ENCODE measurements at places on chromosomes 1 and 21.

- ATAC-seq, result no peak
These were observed 305.3 kb upstream of the DAB1 start for GRCh38 chr1:57729181-57729580.

- ATAC-seq, result no peak
These were observed 73.6 kb downstream of the TPR start for GRCh38 chr1:186301448-186301847.

- no peak for ATAC-seq
These were observed 17.0 kb upstream of the KNCN start for GRCh38 chr1:46568461-46568891.

DNA sequence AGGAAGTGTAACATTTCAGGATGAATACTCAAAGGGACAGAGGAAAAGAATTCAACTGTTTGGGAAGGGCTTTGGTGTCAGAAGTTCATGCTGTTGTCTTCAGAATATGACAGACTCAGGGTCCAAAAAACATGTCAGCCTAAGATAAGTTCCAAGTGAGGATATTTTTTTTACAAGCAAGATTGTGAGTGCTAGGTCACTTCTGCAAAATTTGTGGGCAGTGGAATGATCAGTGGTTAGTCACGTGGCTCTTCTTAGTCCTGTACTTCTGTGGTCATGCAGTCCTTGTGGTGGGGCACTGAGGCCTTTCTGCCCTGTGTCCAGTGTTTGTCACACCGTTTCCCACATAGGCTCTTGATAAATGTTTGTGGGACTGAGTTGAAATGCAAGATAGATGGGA lies 5.2 kb downstream of the RGL1 start:
- ATAC-seq, result no peak

GRCh38 chr1:56222914-56223540 lies 356.3 kb downstream of the PLPP3 start:
- no peak for ATAC-seq

GRCh38 chr1:211676761-211677160 lies 1.3 kb upstream of the NEK2 start:
- no peak for ATAC-seq

- ATAC-seq, result no peak
These were observed 40.1 kb upstream of the BMP8B start for GRCh38 chr1:39828734-39829133.

GRCh38 chr1:155166471-155167165 lies 6.5 kb downstream of the KRTCAP2 start:
- peak; percentile 73 for ATAC-seq

GRCh38 chr1:79517470-79518224 lies 511.1 kb upstream of the ADGRL4 start:
- no peak for ATAC-seq

DNA sequence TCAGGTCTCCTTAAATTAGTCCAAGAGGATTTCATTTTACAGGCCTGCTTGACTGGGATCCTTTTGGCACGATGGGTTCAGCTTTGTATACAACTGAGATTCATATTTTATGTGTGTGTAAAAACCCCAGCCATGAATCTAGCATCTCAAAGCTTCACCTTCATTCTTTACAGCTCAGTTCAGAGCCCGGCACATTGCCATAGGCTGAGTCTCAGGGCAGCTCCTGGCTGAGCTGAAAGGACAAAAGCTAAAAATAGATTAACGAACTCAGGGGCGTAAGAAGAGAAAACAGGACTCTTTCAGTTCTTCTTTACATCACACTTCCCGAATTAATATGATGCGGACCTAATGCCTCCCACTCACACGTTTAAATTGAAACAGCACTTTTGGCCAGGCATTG lies 262.8 kb upstream of the PBX1 start:
- peak; percentile 53 for ATAC-seq

DNA sequence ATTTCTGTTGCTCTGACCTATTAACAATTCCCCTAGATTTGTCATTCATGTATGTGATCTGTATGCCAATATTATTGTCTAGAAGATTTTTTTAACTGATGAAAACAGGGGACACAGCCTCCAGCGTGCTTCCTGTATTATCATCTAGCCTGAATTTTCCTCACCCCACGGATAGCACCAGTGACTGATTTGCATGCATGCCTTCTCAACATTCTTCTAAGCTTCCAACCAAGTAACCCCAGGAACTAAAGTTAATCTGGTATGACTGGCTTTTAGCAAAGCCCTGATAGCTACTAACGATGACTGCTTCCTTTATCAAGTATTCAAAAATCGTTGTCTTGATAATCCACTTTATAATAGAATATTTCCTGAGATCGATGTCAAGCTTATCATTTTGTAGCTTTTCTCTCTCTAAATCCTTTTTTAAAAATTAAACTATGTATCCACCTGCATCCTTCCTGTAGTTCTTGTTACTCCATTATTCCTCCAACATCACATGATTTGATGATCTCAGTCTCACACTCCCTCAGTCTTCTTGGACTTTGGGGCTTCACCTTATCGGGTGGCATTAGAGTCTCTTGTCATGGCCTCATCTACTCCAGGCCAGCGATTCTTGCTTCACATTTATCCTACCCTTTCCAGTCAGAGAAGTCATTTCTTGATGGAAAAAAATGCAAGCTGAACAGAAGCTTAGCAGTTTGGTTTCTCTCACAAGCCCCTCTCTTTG lies 19.0 kb downstream of the BCAR3 start:
- no peak for ATAC-seq

- ATAC-seq, result no peak
These were observed 8.0 kb upstream of the PLCH2 start for GRCh38 chr1:2468041-2468472.

DNA sequence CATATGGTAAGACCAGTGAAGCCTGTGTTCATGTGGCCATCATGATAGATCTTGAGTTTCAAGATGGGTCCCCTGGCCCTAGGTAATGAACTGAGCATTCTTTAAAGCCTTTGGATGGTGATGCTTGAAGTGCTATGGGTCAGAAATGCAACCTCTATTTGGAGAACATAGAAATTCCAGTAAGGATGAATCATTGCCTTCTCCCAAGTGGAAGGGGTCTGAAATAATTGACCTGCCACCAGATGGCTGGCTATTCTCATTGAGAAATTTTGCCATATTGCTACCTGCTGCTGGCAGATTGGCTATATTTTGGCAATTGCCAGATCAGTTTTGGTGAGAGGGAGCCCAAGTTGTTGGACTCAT lies 739 bp upstream of the IFI6 start:
- peak; percentile 1 for ATAC-seq

GRCh38 chr1:174964972-174965361 lies 34.8 kb upstream of the CACYBP start:
- ATAC-seq, result peak; percentile 26

- no peak for ATAC-seq
These were observed 2.1 kb downstream of the GALNT2 start for GRCh38 chr1:230068952-230069684.

GRCh38 chr1:182255494-182255893 lies 136.1 kb downstream of the GLUL start:
- no peak for ATAC-seq

GRCh38 chr1:71494163-71494562 lies 413.3 kb upstream of the ZRANB2 start:
- ATAC-seq, result no peak

GRCh38 chr1:68365709-68366382 lies 83.9 kb downstream of the RPE65 start:
- ATAC-seq, result no peak

DNA sequence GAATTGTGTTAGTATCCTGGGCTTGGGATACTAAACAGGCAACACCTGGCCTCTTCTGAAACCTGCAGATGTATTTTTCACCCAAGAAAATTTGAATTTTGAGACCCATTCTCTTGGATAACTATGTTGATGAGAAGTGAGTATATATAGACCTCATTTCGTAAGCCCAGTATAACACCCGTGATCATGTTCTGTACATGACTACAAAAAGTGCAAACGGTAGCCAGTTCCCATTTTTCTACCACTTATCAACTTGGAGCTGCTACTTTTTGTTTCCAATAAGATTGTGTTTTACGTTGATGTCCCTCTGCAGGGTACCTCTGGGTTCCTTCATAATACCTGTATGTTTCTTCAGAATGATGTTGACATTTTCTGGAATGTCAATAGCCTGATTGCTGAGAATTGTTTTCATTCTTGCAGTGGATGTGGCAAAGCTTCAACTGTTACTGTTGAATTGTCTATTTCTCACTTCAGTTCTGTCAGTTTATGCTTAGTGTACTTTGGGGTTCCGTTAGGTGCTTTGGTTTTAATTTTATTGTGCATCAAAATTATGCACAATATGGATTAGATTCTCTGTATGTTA lies 48.1 kb downstream of the ZFYVE9 start:
- no peak for ATAC-seq

- no peak for ATAC-seq
These were observed 15.6 kb downstream of the CFAP410 start for GRCh38 chr21:44323591-44323990.

DNA sequence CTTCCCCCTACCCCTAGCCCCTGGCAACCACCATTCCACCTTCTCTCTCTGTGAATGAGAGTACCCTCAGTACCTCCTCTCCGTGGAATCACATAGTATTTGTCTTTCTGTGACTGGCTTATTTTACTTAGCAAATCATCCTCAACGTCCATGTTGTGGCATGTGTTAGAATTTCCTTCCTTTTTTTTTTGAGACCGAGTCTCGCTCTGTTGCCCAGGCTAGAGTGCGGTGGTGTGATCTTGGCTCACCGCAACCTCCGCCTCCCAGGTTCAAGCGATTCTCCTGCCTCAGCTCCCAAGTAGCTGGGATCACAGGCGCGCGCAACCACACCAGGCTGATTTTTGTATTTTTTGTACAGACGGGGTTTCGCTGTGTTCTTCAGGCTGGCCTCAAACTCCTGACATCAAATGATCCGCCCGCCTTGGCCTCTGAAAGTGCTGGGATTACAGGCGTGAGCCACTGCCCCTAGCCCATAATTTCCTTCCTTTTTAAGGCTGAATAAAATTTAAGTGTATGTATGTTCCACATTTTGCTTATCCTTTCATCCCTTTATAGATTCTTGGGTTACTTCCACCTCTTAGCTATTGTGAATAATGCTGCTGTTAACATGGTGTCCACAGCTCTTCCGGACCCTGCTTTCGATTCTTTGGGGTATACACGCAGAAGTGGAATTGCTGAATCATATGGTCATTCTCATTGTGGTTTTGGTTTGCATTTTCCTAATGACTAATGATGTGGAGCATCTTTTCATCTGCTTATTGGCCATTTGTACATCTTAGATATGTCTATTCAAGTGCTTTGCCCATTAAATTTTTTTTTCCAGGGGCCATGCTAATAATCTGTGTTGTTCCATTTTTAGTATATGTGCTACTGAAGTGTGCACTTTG lies 32.3 kb downstream of the ERRFI1 start:
- ATAC-seq, result no peak

DNA sequence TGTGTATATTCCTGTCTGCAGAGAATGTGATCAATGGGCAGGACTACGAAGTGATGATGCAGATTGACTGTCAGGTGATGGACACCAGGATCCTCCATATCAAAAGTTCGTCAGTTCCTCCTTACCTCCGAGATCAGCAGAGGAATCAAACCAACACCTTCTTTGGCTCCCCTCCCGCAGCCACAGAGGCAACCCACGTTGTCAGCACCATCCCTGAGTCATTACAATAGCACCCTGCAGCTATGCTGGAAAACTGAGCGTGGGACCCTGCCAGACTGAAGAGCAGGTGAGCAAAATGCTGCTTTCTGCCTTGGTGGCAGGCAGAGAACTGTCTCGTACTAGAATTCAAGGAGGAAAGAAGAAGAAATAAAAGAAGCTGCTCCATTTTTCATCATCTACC lies 65.2 kb downstream of the OLFML2B start:
- ATAC-seq, result no peak

DNA sequence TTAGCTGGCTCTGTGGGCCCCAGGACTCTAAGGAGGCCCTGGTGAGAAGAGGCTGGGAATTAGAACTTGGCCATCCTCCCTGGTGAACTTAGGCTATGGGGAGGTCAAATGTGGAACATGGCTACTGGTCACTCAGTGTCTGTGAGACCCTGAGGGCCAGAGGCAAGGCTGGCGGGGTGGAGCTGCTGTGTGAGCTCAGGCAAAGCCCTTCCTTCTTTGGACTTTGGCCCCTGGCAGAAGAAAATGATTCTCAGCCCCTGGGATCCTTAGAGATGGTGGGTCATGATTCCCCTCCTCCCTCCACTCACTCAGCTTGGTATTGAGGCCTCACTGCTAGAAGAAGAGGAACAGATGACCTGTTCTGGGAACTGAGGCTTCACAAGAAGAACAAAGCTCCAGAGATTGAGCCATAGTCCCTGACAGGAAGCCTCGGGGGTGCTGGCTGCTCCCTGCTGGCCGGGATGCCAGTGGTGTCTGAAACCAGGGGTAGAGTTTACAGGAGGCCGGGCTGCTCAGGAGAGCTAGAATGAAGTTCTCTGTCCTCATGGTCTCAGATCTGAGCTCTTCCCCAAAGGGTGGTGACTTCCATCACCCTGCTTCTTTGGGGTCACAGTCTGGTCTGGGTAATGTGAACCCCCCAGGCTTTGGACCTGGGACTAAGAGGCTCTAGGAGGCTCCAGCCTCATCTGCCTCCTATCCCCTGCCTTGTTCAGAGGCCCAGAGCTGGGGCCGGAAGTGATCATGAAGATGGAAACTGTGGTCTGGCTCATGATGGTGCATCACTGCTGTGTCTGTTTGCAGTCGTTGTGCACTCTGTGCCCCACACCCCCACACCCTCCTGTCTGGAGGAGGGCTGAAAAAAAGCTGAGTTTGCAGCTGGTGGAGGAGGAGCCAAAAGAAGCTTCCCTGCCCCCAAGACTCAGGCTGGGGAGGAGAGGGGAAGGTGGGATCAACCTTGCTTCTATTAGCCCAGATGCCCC lies 905 bp downstream of the BTBD19 start:
- ATAC-seq, result no peak

DNA sequence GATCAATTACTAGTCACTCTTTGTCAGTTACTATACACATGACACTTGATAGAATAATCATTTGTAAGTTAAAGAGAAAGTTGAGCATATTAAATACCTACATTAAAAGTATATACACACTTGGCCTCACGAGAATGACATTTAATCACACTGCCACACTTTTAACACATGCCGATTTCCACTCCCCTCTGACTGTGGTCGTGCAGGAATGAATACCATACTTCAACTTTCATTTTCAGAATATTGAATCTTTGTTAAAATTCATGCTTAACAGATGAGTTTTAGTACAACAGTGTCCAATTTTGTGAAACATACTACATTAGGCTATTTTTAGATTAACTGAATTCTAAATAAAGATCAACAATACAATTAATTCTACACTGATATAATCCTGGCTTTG lies 78.2 kb upstream of the SDC3 start:
- ATAC-seq, result no peak

DNA sequence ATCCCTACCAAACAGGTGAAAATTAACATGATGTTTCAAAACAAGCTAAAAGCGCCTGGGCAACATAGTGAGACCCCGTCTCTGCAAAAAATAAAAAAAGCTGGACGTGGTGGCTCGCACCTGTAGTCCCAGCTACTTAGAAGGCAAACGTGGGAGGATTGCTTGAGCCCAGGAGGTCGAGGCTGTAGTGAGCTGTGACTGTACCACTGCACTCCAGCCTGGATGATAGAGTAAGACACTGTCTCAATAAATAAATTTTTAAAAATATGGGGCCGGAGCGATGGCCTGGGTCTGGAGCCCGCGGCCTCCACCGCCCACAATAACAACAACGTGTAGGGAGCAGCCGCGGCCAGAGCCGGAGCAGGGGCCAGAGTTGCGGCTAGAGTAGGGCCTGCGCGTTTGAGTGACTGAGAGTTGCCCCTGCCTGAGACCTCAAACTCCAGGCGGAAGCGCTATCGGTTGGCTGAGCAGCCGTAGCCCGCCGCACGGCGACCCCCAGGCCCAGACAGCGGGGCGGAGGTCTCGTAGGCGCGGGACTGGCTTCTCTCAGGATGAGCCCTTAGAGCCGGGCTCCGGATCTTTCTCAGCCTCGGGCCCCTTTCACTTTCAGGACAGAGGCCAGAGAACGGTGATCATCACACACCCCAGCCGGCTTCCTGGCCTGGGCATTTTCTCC lies 41.4 kb downstream of the ZMYM1 start:
- peak; percentile 34 for ATAC-seq

Data from gastroesophageal sphincter (tissue), 4 donors.